ENCODE measurements at places on chromosomes 2 and 18.

- DNase-seq = no peak
Measured at GRCh38 chr2:189543367-189543766, 37.2 kb downstream of the SLC40A1 start.

DNA sequence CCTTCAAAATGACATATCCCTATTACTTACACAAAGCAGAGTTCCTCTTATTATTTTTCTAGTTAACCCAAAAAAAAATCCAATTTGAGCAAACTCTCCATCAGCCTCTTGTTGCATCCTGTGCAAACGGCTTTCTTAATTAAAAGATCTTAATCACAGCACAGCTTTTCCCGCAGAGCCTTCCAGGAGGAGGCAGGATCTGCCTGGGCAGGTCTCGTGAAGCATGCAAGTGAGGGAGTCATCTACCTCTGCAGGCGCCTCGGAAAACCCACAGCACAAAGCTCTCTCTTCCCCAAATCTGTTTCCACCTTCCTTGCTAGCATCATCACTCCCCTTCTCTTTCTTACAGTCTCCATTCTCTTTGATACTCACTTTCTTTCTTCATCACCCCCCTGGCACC is 100.4 kb downstream of the EN1 start:
- DNase-seq = no peak

DNA sequence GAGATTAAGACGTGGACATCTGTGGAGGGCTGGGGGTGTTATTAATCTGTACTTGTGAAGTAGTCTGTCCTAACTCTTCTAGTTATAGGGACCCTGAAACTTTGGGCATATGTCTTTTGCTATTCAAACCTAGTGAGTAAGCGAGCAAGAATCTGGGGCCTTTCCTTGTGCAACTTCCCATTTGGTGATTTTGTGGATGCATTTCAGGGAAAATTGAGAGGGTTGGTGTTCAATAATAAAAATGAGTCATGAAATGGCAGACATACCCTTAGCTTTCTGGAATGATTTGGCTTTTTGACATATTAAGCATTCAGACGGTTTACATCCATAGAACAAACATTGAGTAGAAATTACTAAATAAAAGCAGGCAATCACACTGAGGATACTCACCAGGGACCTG is 17.0 kb downstream of the COL4A4 start:
- DNase-seq = no peak

GRCh38 chr2:84958135-84959059 is 12.6 kb upstream of the KCMF1 start:
- DNase-seq = no peak

DNA sequence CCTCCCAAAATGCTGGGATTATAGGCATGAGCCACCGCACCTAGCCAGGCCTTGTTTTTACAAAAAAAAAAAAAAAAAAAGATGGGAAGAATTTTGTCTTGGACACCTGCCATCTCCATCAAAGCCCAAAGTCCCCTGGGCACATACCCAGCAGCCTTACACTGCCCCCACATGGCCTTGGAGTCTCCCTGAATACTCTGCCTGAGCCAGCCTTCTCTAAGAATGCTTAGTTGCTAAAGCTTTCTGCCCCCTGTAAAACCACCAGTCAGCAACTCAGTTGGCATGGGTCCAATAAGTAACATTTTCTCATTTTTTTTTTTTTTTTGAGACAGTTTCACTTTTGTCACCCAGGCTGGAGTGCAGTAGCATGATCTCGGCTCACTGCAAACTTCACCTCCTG is 40.6 kb downstream of the SPC25 start:
- no peak for DNase-seq

GRCh38 chr18:34730774-34731173 is 20.7 kb downstream of the DTNA start:
- no peak for DNase-seq

GRCh38 chr18:59685501-59685900 is 11.7 kb downstream of the CCBE1 start:
- no peak for DNase-seq

- DNase-seq = no peak
Measured at GRCh38 chr2:191748528-191749180, 70.7 kb downstream of the NABP1 start.
